ENCODE measurements at places on chromosomes 3 and 15.
A peak's percentile ranks its signal among the peaks of the same experiment; 100 is the strongest.

GRCh38 chr3:62529230-62529629 is 155.9 kb upstream of the FEZF2 start:
- peak; percentile 65 for DNase-seq

DNA sequence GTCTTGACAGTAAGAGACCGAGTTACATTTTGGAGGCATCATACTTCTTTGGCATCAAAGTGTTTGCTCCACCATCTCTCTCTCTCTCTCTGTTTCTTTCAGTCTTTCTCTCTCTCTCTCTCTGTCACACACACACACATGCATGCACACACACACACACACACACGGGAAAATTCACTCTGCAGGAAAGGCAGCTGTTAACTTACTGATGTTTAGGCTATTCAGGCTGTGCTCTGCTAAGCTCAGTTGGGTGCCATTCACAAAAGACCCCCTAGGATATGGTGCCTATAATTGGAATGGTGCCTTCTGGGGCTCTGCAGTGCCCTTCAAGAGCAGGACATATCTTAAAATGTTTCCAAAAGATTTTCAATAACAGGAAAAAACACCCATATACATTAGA is 78.2 kb downstream of the KCNH8 start:
- DNase-seq: no peak

DNA sequence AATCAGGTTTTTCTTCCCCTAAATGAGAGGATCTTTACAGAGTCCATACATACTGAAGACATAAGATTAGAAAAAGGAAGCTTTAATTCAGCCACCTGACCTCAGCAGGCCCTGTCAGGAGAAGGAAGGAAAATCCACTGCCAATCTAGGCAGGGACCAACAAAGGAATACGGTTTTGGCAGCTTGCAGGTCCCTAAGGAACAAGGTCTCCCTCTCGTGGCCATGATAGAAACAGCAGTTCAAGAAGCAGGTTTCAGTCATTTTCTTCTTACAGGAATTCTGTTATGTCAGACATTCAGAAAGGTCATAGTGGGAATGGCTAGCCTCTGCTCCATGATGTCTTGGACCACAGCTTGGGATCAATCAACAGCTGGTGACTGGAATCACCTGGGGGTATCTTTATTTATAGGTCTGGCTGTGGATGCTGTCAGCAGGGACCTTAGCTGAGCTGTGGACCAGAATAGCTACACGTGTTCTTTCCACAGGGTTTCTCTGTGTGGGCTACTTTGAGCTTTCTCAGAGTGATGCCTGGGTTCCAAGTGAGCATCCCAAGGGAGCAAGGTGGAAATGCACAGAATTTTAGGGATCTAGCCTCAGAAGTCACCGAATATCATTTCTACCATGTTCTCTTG is 9.4 kb upstream of the CMSS1 start:
- peak; percentile 79 for DNase-seq

DNA sequence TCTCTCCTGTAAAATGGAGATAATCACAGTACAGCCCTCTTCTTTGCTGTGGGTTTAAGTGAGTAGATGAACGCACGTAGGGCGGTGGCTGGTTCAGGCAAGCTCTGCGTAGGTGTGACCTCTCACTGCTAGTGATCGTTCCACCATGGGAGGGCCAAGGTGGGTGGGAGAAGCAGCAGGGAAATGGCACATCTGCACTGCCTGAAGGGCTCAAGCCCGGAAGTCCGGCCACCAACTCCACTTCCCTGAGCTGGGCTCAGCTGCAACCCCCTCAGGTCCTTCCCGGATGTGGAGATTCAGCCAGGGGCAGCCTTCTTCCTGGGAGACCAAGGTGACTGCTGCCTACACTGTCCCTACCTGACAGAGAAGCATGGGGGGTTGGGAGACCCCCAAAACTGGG is 102.9 kb downstream of the ADCY5 start:
- DNase-seq: no peak

DNA sequence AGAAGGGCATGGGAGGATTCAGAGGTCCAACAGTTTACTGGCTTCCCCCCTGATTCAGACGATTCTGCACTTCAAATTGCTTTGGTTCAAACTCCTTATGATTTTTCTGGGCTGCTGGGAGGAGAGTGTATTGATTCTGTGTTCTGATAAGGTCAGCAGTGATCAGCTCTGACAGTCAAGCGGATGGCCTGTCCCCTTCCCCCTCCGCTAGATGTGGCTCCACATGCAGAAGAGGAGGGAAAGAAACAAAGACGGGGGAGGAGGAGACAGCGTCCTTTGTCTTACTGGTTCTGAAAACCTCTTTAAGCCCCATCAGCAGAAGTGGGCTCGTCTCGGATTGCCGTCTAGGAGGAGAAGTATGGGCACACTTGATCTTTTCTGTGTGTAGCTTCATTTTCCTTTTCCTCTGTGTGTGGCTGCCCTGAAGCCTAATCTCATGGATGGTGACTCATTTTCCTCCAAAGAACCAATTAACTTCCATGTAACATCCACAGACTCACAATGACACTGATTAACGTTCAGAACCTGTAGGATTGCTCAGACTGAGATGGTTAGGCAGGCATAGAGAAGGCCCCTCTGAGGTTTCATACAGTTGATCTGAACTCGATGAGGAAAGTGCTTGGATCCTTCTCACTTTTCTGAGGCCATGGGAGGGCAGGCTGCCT is 162.4 kb upstream of the PPP2R3A start:
- no peak for DNase-seq

DNA sequence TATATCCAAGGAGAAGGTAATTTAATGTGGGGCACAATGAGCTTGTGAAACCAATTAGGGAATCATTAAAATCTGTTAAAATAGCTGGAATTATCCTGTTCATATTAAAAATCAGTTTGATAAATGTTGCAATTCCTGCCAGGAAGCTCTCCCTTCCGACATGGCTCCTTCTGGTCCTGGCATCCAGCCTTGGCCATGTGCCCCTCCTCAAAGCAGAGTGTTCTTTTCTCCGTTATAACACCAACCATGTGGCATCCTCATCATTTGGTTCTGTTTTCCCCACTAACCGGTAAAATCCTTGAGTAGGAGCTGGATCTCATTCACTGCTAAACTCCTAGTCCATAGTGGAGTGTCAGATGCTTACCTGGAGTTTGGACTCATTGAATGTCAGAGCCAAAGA is 127.2 kb downstream of the ARNT2 start:
- DNase-seq: no peak

GRCh38 chr3:126508564-126508964 is 9.0 kb downstream of the UROC1 start:
- peak; percentile 82 for DNase-seq
